ENCODE measurements at places on chromosomes 4 and X.

DNA sequence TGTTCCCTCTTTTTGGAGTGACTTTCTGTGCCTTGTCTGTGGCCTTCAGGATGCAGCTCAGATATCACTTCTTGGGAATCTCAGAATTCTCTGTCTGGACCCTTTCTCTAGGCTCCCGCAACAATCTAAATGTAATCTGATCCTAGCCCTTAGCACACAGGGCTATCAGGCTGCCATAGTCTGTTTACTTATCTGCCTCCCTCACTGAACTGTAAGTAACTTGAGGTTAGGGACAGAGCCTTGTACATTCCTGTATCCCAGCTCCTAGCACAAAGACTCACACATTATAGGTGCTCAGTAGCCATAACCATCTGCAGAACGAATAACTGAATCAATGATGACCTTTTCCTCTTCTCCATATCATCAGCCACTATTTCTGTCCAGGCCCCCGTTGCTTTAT lies 69.5 kb downstream of the RTL9 start:
- no peak for DNase-seq

DNA sequence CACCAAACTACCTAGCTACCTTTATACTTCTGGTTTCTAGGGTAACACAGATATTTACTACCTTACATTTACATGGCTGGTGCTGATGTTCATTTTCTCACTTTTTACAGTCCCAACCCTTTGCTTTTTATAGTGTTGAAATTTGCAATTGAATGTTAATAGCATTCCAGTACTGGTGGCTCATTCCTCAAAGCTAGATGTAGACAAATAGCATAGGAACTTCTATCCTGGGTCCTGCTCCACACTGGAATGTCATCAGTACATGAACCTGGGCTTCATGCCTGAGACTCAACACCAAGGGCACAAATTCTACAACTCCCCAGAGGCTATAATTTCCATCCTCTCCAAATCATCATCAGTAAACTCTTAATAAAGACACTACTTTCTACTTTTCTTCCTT lies 10.3 kb upstream of the TRMT2B start:
- DNase-seq: no peak

- no peak for DNase-seq
Measured at GRCh38 chr4:626201-627091, 1.1 kb downstream of the PDE6B start.

- no peak for DNase-seq
Measured at GRCh38 chr4:32645653-32646052, 1925.5 kb downstream of the PCDH7 start.

Measured in fibroblast of mammary gland (primary cell).